Liver (tissue), 10 donors: ENCODE measurements at places on chromosomes 11 and 22. TPM values are rescaled to one million over a fixed set of nuclear protein-coding genes. Genes with fewer than 3 reads are reported as not detected.

DNA sequence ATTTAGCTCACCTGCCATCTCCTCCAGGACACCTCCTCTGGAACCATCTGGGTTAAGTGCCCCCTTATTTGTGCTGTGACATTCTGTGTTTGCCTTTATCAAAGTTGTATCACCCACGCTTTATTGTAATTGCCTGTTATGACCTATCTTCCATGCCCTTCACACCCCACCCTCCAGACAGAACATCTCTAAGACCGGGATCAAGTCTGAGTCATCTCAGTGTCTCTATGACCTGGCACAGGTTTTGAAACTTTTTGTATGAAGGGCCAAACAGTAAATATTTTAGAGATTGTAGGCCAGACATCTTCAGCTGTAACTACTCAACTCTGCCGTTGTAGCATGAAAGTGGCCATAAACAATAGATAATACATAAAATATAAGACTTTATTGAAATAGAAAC is 161.8 kb downstream of the SPON1 start:
- no peaks in the 10 kb centered on the region for H3K27me3 ChIP-seq
- H3K36me3 ChIP-seq, result no peaks in the 10 kb centered on the region
- DNase-seq, result no peak
- H3K4me3 ChIP-seq, result no peak overlapping the region
- H3K4me1 ChIP-seq, result no peaks in the 10 kb centered on the region

GRCh38 chr11:83367745-83368144 is 81.6 kb upstream of the CCDC90B start:
- no peak for DNase-seq
- no peaks in the 10 kb centered on the region for H3K36me3 ChIP-seq
- no peak overlapping the region for H3K4me3 ChIP-seq
- H3K4me1 ChIP-seq, result no peaks in the 10 kb centered on the region
- no peaks in the 10 kb centered on the region for H3K27me3 ChIP-seq
- no peak overlapping the region for H3K27ac ChIP-seq

Gene BRSK2
- total RNA-seq, result 0.05 TPM

DNA sequence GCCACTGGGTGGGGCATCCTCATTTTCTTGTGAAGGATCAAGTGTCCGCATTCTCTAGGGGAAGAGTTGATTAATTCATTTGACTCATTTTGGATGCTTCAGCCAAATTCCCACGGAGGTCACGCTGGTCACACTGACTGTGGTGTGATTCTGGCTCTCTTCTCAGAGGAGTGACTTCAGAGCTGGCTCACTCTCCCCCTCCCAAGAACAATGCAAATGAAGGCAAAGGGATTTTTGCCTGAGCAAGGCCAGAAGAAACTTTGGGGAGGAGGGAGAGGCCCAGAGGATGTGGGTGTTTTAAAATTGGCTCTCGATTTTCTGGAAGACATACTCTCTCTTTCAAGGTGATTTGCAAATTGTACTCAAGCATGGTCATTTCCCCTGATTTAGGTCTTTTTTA is 51.1 kb upstream of the LMO2 start:
- no peaks in the 10 kb centered on the region for H3K27me3 ChIP-seq
- no peak overlapping the region for H3K4me3 ChIP-seq

DNA sequence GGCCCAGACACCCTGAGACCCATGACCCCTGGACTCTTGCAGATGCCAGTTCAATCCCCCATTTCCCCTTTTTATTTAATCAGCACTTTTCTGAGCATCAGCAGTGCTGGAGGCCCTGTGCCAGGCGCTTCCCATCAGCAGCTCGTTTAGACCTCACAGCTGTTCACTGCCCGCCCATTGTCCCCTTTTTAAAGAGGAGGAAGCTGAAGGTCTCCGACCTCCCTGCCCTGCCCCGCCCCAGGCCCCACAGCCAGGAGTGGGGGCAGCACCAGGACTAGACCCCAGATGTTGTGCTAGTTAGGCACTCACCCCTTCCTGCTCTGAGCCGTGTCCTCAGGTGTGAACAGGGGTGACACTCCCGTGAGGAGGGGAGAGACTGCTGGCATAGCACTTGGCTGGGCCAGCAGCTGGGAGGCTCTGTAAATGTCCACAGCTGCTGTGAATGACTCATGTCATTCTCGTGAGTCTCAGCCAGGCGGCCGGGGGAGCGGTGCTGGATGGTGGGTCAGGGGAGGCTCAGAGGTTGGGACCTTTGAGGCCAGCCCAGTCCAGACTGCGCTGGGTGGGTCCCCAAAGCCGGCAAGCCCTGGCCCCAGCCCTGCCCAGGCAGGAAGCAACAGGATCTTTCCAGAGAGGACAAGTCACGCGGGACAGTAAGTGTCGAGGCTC is 19.9 kb downstream of the EMID1 start:
- peak overlapping the region; percentile 48 for H3K27ac ChIP-seq
- no peak overlapping the region for H3K4me3 ChIP-seq
- H3K36me3 ChIP-seq, result no peaks in the 10 kb centered on the region
- peak; percentile 32 for DNase-seq
- H3K27me3 ChIP-seq, result no peaks in the 10 kb centered on the region

Gene MS4A15
- not detected for total RNA-seq

DNA sequence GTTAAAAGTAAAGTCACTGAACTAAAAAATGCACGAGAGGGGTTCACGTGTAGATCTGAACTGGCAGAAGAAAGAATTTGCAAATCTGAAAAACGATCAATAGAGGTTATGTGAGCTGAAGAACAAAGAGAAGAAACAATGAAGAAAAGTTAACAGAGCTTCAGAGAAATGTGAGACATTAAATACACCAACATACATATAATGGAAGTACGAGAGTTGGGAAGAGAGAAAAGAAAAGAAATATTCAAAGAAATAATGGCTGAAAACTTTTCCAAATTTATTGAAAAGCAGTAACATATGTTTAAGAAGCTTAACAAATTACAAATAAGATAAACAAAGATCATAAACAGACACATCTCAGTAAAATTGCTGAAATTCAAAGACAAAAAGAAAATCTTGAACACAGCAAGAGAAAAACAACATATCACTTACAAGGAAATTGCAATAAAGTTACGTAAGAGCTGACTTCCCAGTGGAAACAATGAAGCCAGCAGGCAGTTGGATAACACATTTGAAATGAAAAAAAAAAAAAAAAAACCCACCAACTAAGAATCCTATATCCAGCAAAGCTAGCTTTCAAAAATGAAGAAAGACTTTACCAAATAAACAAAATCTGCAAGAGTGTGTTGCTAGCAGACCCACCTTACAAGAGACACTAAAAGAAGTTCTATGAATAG is 56.8 kb downstream of the EMSY start:
- DNase-seq, result no peak
- H3K36me3 ChIP-seq, result peaks cover 12% of the 10 kb centered on the region
- no peaks in the 10 kb centered on the region for H3K27me3 ChIP-seq
- H3K27ac ChIP-seq, result no peak overlapping the region
- no peaks in the 10 kb centered on the region for H3K4me1 ChIP-seq

Gene HPX
- total RNA-seq, result 9,224 TPM

DNA sequence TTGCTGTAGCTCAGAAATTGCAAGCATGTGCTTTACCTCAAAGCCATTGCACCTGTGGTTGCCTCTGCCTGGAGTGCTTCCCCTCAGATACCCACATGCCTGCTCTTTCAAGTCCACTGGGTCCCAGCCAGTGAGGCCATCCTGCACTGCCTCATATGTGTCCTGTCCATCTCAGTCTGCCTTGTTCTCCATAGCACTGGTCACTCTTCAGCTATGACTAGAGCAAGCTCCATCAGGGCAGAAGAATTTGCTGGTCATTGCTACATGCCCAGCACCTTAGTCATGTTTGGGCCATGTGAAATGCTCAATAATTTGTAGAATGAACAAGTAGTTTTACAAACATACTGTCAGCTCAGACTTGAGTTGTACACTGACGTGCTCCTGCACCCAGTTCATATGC is 64.4 kb upstream of the HORMAD2 start:
- peaks cover 68% of the 10 kb centered on the region for H3K36me3 ChIP-seq
- DNase-seq, result no peak
- H3K4me1 ChIP-seq, result no peaks in the 10 kb centered on the region
- no peak overlapping the region for H3K4me3 ChIP-seq

DNA sequence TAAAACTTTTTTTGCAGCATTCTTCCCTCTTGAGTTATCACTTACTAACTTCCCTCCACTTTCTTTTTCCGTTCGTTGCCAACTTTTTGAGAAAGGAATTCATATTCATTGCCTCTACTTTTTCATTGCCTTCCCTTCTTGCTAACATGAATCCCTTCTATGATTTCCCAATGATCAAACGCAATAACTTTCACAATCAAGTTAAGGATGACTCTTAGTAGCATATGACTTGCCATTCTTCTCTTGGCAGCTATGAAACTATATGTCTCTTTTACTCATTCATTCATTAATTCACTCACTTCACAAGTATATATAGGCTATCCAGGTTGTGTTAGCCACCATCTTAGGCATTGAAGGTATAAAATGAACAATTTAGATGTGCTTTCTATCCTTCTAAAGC is 16.6 kb upstream of the ARHGAP20 start:
- H3K36me3 ChIP-seq, result no peaks in the 10 kb centered on the region
- no peaks in the 10 kb centered on the region for H3K27me3 ChIP-seq
- no peak overlapping the region for H3K4me3 ChIP-seq
- DNase-seq, result no peak
- H3K27ac ChIP-seq, result no peak overlapping the region

Gene HORMAD2
- total RNA-seq, result 2.8 TPM

DNA sequence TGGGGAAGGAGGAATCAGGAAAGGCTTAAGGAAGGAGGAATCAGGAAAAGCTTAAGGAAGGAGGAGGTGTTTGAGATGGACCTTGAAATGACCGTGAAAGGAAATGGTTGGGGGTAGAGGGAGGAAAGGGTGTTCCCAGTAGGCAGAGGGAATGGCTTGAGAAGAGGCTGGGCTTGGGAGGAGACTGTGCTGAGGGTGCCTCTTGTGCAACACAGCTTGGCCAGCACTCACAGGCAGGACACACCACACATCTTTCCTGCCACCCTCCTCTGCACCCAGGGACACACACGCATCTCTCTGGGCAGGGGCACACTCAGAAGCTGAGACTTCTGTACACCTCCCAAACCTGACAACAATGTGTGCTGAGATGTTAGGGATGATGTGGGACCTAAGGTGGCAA is 151.4 kb downstream of the FBXO7 start:
- H3K4me3 ChIP-seq, result no peak overlapping the region
- no peak overlapping the region for H3K27ac ChIP-seq
- DNase-seq, result no peak
- peaks cover 6% of the 10 kb centered on the region for H3K4me1 ChIP-seq

- no peaks in the 10 kb centered on the region for H3K27me3 ChIP-seq
- H3K36me3 ChIP-seq, result peaks cover 3% of the 10 kb centered on the region
- H3K27ac ChIP-seq, result no peak overlapping the region
- peak; percentile 32 for DNase-seq
- no peak overlapping the region for H3K4me3 ChIP-seq
- H3K4me1 ChIP-seq, result peaks cover 48% of the 10 kb centered on the region
These were observed 3.0 kb downstream of the PACSIN3 start for GRCh38 chr11:47183031-47183856.

Gene KCNJ1
- 0.23 TPM for total RNA-seq
